Stimulated activated CD8-positive, alpha-beta memory T cell treated with anti-CD3 and anti-CD28 coated beads, Interleukin-4, amount 100 ng/mL, for 48 hours (primary cell): ENCODE measurements at places on chromosomes 7 and 10.
A peak's percentile ranks its signal among the peaks of the same experiment; 100 is the strongest.

DNA sequence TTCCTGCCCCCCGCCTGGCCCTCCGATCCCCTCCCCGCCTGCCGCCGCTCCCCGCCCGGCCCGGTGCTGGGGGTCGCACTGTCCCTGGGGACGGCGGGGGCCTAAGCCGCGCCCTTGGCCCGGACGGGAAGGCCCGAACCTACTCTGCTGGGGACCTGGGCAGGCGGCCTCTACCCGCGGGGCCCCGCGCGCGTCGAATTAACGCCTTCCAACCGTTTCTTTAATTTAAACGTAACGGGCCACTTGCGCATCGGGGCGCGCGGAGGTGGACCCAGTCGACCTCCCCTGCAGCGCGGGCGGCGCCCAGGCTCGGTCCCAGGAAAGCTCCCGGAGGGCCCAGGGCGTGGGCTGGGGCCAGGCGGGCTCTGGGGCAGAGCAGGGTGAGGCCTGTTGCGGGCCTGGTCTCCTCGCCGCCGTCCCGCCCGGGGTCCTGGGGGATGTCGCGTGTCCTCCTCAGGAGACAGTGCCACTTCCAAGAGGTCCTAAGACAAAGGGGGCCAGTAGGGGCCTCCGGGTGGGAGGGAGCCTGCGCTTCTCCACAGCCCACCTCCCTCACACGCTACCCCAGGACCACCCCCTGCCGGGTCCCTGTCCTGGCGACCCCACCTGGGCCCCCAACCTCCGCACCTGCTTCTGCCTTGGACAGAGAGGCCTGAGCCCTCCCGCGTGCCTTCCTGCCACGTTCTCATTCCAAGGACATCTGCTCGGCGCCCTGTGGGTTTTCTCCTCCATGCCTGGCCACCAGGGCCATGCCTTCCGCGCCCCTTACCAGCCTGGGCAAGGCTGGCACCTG lies 658 bp upstream of the PTPRN2 start:
- no peak for DNase-seq

DNA sequence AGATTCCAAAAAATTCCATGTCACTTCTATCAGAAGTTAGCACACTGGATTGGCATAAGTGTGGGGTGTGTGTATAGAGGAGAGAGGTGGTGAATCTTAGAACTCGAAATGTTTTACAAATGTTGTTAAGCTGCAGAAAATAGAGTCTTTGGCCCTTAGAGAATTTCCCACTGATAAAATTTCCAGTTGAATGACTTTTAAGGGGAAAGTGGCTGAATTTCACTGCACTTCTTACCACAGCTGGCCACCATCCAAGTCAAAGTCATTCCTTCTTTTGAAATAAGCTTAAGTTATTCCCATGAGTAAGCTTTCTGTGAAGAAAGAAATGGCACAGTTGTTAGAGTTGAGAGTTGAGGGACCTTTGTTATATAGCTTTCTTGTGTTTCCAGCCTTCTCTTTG lies 13.9 kb downstream of the VCL start:
- no peak for DNase-seq

DNA sequence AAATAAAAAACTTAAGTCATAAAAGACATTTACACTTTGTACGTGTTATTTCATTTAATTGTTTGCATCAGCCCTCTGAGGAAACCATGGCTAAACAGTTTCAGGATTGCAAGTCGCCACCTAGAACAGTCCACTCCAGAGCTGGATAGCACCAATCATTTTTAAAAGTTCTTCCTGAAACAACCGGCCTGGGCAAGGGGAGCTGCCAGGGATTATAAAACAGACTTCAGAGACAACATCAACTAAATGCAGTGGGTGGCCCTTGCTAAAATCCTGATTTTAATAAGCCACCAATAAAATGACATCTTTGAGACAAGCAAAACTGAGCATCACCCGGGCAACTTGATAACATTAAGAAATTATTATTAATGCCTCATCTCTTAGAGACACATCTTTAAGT lies 13.5 kb downstream of the DLG5 start:
- no peak for DNase-seq

- no peak for DNase-seq
Observed at GRCh38 chr7:106273009-106273668, 11.6 kb downstream of the NAMPT start.

GRCh38 chr10:95208702-95209391 lies 14.8 kb downstream of the ACSM6 start:
- no peak for DNase-seq

GRCh38 chr10:88918191-88918905 lies 34.2 kb downstream of the ACTA2 start:
- DNase-seq, result no peak

DNA sequence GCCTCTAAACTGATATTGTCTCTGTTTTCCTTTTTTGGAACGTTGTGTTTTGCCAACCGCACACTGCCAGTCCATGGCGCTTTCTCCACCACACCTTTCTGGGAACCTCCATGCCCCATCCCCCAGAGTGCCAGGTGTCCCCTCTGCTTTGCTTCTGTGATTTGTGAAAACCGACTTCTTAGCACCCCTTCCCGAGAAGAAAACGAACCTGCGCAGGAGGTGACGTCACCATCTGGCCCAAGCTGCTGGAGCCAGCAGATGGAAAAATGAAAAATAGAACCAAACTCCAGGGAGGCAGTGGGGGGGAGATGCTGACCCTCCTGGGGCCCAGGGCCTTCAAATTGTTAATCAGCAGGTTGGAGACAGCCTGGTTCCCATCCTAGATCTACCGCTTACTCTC lies 103.8 kb downstream of the HTR5A start:
- DNase-seq, result no peak

DNA sequence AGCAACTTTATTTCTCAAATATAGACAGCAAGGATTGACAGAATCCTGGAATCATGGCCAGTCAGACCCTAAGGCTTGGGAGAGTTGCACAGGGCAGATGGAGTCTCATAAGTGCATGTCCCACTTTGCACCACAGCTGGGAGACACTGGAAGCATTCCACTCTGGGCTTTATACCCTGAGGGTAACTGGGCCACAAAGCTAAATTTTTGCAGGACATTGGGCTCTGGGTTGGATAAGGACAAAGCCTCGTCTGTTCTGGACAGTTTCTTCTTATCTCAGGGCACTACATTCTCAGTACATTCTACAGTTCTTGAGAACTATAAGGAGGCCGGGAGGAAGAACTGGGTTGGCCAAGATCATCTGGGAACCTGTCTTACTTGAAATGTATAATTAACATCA lies 158.3 kb upstream of the IGFBP3 start:
- DNase-seq, result no peak

DNA sequence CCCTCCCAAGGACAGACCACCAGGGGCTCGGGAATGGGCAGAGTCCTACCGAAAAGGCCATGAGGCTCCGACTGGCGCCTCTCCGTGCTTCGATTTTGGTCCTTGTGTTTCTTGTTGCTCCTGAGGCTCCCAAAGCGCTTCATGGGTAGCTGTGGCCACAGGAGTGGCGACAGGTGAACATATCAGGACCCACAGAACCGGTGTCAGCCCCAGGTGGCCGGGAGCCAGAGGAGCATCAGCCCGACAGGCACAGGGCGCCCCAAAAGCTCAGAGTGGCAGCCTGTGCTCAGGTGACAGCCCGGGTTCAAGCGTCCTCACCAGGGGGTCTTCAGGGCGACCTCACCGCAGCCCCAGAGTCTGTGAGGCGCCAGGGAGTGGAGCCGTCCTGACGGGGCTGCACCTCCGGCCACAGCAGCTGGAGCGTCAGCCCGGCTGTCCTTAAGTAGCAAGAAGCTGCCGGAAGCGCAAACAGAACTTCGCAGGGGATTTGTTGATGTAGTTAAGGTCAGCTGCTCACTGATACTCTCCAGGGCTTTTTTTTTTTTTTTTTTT lies 141.0 kb downstream of the PRKAG2 start:
- no peak for DNase-seq

DNA sequence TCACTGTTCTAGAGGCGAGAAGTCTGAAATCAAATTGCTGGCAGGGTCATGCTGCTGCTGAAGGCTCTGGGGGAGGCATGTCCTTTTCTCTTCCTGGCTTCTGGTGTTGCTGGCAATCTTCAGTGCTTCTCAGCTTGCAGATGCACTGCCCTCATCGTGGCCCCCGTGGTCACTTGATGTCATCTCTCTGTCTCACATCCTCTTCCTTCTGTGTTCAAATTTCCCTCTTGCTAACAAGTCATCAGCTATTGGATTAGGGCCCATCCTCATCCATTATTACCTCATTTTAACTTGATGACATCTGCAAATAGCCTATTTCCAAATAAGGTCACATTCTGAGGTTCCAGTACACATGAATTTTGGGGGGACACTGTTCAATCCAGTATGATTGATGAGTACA lies 36.6 kb upstream of the SRGN start:
- peak; percentile 53 for DNase-seq

GRCh38 chr7:96055717-96056116 lies 266.2 kb downstream of the SLC25A13 start:
- no peak for DNase-seq

GRCh38 chr7:81973117-81973516 lies 203.3 kb upstream of the HGF start:
- DNase-seq, result no peak

GRCh38 chr7:36207451-36208291 lies 54.6 kb downstream of the EEPD1 start:
- no peak for DNase-seq

DNA sequence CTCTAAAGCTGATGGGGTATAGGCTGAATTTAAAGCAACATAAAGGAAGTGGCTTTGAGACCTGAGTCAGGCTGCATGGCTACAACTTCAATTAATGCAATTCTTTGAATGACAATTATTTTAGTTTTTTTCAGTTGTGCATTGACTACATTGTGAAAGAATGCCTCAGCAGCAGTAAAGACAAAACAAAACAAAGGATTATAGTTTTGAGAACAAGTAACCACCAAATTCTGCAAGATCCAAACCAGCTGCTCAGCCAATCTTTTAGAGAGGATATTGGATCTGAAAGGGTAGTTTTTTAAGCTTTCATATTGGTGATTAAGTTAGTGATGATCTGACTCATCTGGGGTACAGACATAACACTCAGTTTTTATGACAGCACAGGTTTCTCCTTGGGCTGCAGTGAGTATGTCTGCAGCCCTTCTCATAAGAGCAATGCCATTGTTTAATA lies 40.6 kb upstream of the ABCA13 start:
- no peak for DNase-seq

GRCh38 chr10:16417341-16417740 lies 19.5 kb upstream of the PTER start:
- no peak for DNase-seq

GRCh38 chr7:152076940-152077933 lies 51.8 kb downstream of the GALNT11 start:
- DNase-seq, result no peak

DNA sequence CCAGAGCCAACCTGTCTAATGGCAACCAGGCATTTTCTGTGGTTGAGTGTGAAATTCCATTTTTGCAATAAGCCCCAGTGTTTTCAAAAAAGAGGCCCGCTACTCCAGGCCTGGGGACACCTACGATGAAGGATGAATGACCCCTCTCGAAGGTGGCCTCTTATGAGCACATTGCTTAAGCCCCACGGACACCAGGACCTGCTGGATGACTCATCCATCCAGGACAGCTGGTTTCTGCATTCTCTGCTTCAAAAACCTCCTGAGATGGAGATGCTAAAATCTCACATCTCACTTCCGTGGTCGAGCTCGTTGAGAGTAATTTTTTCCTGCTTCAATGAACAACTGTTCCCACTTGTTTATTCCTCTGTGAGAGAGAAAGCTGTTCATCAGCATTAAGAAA lies 150.2 kb upstream of the FZD8 start:
- DNase-seq, result no peak

DNA sequence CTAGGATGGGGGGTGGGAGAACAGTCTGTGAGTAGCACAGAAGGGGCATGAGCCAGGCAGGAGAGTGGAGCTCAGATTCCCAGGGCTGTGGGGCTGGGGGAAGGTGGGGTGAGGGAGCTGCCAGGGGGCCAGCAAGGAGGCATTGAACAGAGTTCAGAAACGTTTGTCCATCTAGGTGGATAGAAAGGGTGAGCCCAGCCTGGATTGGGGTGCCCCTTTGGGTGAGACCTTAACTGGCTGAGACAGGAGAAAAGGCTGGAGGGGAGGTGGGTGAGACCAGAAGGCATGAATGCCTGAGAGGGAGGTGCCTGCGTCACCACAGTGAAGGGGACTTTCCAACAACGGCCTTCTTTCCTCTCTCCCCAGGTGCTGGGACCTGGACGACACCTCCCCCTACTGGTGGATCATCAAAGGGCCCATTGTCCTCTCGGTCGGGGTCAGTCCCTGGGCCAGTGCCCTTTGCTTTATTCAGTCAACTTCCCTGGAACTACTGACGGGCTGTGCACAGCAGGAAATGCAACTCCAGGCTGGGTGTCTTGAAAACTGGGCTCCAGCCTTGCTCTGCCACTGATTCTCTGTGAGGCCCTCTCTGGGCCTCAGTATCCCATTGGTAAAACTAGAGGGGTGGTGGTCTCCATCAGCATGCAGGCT lies 11.0 kb downstream of the GHRHR start:
- DNase-seq, result peak; percentile 74

GRCh38 chr7:21616796-21617436 lies 74.1 kb downstream of the DNAH11 start:
- DNase-seq, result no peak

DNA sequence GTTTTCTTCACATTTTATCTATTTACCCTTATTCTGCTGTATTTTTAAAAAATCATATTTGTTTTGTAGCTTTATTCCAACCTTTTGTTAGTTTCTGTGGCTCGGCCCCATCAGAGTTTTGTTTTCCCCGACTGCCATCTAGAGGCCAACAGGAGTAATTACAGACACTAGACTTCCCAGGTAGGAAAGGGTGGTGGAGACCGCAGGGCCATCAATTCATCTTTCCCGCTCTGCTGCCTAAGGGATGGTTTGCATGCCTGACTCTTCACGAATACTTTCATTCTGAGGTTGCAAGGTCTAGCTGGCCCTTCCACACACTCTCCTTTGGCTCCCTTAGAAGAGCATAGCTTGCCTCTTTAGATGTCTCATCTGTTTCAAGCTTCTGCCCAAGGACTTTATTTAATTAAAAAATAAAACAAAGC lies 38.3 kb downstream of the LYZL2 start:
- peak; percentile 39 for DNase-seq

DNA sequence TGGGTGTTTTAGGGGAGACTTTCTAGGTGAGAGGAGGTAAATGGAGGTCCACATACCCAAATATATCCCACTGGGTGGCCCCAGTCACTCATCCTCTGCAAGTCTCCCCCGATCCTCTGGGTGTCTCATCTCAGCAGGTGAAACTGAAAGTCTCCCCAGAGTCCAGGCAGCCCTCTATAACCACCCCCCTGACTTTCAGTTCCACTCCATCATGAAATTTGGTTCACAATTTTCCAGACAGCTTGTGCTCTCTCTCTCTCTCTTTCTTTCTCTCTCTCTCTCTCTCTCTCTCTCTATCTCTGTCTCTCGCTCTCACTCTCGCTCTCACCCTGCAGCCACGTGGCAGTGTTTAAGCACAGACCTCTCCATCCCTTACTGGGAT lies 56.7 kb upstream of the ELN start:
- DNase-seq, result no peak
